ENCODE measurements at places on chromosomes 12 and 14.
A peak's percentile ranks its signal among the peaks of the same experiment; 100 is the strongest.

DNA sequence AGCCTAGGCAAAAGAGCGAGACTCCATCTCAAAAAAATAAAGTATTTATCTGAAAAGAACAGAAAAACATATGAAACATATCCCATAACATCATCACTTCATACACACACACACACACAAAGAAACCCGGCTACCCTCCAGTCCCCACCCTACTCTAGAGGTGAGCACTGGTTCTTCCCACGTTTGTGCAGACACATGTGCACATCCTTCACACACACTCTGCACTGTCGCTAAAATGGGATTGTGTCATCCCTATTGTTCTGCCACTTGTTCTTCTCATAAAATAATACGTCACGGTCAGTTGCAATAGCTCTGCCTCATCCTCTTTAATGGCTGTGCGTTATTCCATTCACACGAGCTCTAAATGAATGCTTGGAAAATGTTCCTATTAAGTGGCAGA is 85.9 kb upstream of the ANO2 start:
- no peak for DNase-seq

DNA sequence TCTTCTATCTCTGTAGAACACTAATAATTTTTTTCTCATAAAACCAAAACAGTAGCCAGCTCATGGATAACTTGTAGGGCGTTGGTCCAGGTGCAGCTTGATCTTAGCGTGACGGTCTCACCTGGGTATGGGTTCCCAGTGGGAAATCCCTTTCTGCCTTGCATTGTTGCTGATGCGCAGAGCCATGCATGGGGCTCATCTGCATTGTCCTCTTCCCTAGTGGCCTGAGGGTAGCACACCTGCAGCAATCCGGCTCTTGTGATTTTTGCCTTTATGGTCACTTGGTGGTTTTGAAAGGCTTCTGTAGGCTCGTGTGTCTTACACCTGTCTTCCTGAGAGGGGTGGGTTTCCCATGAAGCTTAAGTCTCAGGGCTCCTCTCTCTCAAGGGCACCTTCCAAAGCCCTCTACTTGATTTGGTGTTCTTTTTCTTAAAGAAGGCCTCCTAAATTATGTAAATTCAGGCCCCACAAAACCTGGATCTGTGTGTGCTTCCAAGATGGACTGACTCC is 130.6 kb downstream of the PRKCH start:
- no peak for DNase-seq

DNA sequence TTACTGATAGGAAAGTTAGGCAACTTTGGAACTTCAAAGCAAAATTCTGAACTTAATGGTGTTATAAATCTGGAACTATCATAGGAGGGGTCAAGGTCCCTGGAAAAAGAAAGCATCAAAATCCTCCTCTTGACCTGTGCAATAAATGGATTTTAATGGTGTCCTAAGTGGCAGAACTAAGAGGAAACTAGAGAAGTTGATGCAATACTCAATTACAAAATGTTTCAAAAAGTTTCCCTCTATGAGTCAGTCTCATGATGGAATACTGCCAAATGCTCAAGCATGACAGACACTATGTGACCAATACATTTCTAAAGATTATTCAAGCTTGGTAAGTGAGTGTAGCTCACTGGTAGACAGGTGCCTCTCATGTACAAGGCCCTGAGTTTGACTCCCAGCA is 47.7 kb upstream of the ERGIC2 start:
- DNase-seq = no peak

DNA sequence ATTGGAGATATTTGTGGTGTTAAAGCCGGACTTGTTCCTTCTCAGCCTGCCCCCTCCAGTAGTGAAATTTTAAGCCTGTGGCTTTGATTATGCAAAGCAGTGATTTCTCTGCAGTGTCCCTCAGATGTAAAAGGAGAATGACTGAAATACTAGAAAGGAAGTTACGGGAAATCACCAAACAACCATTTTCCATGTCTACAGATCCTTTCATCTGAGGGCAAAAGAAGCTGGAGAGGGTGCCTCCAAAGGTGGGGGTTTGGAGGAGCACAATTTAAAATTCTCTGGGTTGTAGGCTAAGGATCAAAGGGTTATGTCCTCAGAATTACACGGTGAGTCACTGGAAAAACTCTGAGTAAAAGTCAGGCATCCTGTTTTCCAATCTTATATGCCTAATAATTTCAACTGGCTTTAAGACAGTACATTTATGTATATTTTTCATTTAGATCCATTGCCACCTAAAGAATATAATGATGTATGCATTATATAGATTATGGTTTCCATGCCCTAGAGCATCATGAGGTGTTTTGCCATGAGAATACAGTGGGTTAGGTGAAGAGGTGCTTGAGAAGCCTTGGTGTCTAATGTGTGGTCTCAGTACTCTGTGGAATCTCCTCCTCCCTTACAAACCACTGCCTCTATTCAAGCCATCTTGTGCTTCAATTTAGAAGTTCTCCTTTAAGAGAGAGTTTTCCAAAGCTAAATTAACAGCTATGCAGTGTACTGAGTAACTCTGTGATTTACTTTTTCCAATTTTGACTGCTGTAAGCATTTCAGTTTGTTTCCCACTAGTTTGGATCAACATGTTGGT is 362.1 kb downstream of the RAD51B start:
- no peak for DNase-seq

DNA sequence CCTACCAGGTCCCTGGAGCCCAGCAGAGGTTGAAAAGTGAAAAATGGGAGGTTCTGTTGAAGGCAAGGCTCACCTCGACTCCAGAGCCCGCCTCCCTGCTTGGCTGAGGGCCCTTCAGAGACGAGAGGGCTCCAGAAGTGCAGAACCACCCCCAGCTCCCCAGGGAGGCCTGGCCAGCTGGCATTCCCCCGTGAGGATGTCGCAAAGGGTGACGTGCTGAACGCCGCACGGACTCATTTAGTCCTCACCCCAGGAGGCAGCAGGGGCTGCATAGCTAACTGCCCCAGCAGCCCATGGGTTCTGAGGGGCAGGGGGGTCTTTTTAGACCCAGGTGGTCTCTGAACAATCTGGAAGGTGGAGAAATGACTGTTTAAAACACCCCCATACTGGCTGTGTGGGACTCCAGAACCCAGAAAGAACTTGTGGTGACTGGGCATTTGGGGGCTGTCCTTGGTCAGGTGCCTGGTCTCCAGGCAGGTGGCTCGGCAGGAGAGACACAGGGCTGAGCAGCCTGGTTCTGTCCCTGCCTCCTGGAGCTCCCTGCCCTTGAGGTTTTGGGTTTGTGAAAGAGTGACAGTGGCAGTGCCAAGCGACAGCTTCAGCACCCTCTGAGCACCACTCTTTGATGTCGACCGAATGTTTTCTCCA is 32.0 kb downstream of the ANAPC7 start:
- no peak for DNase-seq

DNA sequence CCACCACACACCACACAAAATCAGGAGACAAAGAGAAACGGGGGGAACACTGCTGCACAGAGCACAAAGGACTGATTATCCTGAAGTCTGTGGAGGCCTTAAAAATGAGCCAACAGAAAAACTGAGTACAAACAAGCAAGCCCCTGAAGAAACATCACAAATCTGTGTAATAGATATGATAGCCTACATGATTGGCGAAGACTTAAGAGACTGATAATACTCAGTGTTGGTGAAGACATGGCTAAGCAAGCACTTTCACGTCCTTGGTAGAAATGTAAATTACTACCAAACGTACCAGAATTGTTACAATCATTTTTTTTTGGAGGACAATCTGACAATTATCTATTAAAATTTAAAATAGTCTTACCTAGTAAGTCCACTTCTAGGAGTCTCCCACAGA is 74.6 kb downstream of the NINJ2 start:
- no peak for DNase-seq

DNA sequence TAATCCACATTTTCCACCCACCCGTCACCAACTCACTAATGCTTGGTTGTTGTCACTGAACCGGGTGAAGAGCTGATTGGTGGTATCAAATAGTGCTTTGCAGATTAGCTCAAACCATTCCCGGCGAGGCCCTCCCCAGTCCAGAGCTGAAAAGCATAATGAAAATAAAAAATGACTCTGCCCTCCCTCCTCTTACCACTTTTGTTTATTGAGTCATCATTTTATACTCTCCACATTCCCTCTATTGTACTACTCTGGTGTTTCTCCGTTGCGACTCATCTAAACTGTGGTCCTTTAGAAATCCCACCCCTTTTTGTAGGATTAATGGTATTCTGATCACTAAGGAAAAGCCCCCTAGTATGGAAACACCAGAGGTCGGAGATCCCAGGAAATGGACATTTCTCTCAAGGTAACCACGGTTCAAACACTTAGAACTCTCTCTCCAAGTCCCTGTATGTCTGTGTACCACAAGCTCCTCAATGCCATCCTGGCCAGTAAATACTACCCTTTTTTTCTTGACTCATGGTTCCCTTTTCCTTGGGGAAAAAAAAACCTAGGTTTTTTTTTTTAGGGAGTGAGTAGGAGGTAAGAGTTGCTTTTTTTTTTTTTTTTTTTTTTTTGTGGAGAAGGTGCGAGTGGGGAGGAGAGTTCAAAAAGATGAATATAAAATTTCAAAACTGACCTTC is 42.0 kb downstream of the AREL1 start:
- DNase-seq = no peak

DNA sequence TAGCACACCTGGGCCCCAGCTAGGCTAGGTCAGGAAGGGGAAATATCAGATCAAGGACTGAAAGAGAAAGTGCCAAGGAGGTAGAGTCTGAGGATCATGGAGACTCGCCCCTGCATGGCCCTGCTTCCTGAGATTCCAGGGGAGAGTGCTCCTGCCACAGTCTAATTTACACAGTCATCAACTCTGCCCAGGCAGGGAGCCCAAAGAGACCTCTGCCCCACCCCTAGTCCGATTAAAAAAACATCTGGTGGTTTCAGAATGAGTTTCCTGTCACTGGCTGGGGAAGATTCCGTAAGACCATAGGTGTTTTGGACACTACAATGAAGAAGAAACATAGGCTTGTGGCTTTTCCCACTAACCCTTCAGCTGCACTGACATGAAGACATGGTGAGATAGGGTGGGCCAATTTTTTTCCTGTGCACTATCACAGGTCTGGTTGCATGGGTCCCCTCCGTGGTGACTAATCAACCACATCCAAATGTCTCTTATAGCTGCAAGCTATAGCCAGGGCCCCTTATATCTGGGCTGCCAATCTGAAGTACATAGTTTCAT is 31.5 kb upstream of the GZMB start:
- DNase-seq = no peak

- DNase-seq = peak; percentile 29
Measured at GRCh38 chr14:26281280-26281998, 316.4 kb downstream of the NOVA1 start.

DNA sequence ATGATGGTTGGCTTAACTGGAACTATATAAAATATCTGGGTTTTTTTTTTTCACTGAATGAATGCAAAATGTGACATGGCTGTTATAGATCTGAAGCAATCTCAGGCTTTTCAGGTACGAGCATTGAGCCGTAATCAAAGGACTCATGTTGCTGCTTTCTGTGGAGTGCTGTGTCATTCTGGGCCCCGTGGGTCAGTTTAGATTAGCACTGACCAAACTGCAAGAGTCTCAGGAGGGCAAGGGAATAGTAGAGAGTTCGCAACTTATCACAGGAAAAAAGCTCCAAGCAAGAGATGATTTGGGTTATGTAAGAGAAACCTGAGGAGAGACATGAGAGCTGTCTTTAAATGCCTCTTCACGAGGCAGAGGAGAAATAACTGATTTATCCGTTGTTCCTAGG is 59.1 kb downstream of the UBR7 start:
- no peak for DNase-seq

DNA sequence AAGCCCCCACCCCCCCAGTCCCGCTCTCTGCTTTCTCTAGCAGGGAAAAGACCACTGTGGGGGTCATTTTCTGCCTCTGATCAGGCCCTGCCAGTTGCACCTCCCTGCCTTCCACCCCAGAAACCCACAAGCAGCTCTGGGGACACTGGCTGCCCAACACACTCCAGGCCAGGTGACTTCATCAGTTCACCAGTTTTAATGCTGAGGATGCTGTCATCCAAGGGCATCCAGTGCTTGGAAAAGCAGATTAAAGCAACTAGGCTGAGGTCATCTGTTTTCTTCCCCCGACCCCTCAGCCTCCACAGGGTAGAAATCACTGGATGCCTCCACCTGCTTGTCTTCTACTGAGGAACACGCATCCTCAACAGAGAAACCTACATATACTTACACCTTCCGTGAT is 282.4 kb downstream of the DPF3 start:
- DNase-seq = no peak

- peak; percentile 65 for DNase-seq
Measured at GRCh38 chr14:22471545-22472121, 117.4 kb downstream of the DAD1 start.

DNA sequence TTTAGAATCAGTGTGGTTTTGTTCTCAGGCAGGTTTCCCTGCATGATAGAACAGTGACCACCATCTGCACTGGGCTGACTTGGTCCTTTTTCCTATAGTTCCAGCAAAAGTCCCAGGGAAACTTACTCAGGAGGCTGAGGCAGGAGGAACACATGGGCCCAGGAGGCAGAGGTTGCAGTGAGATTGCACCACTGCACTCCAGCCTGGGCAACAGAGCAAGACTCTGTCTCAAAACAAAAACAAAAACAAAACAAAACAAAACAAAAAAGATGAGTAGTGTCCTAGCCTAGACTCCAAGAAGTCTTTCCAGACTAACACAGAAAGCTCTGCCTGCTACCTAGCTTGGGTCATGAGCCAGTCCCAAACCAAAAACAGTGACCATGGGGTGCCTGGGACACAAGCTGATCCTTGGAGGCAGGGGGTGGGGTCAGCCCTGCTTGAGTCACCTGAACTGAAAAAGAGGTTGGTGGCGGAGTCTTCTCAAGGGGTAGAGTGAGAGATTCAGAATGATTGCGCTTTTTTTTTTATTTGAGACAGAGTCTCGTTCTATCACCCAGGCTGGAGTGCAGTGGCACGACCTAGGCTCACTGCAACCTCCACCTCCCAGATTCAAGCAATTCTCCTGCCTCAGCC is 7.4 kb upstream of the SLC11A2 start:
- DNase-seq = no peak

- DNase-seq = no peak
Measured at GRCh38 chr12:7093892-7094291, 1.6 kb upstream of the C1R start.

- no peak for DNase-seq
Measured at GRCh38 chr14:79551523-79551922, 659.8 kb downstream of the DIO2 start.

GRCh38 chr14:35407306-35407630 is 2.7 kb upstream of the NFKBIA start:
- no peak for DNase-seq

- no peak for DNase-seq
Measured at GRCh38 chr14:104595116-104595675, 9.4 kb downstream of the TMEM179 start.

DNA sequence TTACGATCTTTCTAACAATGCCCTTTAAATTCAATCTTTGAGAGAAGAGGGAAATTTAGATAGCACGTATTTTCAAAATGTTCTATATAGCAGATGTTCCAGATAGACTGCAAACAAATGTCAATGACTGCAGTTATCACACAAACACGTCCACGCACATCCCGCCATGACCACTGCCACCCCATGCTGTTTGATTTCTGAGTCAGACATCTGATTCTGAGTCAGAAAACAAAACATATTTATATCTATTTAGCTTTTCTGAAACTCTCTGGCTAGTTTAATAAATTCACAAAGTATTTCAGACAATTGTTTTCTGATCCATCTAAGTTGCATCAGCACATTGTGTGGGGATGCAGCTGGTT is 105.9 kb upstream of the BCAT1 start:
- no peak for DNase-seq

GRCh38 chr12:128803788-128804187 is 20.0 kb downstream of the SLC15A4 start:
- no peak for DNase-seq

Measured in K562 (cell line).